Esophagus muscularis mucosa (tissue), 4 donors: ENCODE measurements at places on chromosomes 13 and 19.
A peak's percentile ranks its signal among the peaks of the same experiment; 100 is the strongest.

DNA sequence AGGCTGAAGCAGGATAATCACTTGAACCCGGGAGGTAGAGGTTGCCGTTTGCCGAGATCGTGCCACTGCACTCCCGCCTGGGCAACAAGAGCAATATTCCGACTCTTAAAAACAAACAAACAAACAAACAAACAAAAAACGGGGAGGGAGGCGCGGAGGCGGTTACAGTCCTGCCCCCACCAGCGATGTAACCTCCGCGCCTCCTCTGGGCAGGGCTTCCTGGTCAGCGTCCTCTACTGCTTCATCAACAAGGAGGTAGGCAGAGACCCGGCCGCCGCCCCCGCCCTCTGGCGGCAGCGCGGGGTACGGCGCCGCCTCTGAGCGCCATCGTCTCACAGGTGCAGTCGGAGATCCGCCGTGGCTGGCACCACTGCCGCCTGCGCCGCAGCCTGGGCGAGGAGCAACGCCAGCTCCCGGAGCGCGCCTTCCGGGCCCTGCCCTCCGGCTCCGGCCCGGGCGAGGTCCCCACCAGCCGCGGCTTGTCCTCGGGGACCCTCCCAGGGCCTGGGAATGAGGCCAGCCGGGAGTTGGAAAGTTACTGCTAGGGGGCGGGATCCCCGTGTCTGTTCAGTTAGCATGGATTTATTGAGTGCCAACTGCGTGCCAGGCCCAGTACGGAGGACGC lies 10.2 kb downstream of the SNRPD2 start:
- peak; percentile 96 for DNase-seq
- H3K27ac ChIP-seq: peak overlapping the region; percentile 73
- H3K4me3 ChIP-seq: peak overlapping the region; percentile 62
- peaks cover 31% of the 10 kb centered on the region for H3K27me3 ChIP-seq

- DNase-seq: no peak
- H3K27ac ChIP-seq: no peak overlapping the region
- peaks cover 6% of the 10 kb centered on the region for H3K36me3 ChIP-seq
- H3K4me3 ChIP-seq: no peak overlapping the region
- peaks cover 22% of the 10 kb centered on the region for H3K27me3 ChIP-seq
- peaks cover 11% of the 10 kb centered on the region for H3K4me1 ChIP-seq
These were observed 93.0 kb downstream of the SLC7A1 start for GRCh38 chr13:29502391-29503008.

- peaks cover 43% of the 10 kb centered on the region for H3K4me1 ChIP-seq
- no peaks in the 10 kb centered on the region for H3K27me3 ChIP-seq
- DNase-seq: no peak
- no peak overlapping the region for H3K27ac ChIP-seq
These were observed 1.2 kb downstream of the RFXAP start for GRCh38 chr13:36820222-36820621.

- no peaks in the 10 kb centered on the region for H3K36me3 ChIP-seq
- no peaks in the 10 kb centered on the region for H3K27me3 ChIP-seq
- H3K4me1 ChIP-seq: no peaks in the 10 kb centered on the region
- H3K4me3 ChIP-seq: no peak overlapping the region
These were observed 710.9 kb upstream of the SPRY2 start for GRCh38 chr13:81051873-81052272.

GRCh38 chr13:75372517-75372916 lies 109.5 kb downstream of the TBC1D4 start:
- H3K27ac ChIP-seq: peak overlapping the region; percentile 44
- DNase-seq: no peak
- peaks cover 42% of the 10 kb centered on the region for H3K4me1 ChIP-seq
- H3K4me3 ChIP-seq: no peak overlapping the region
- no peaks in the 10 kb centered on the region for H3K36me3 ChIP-seq
- H3K27me3 ChIP-seq: no peaks in the 10 kb centered on the region

DNA sequence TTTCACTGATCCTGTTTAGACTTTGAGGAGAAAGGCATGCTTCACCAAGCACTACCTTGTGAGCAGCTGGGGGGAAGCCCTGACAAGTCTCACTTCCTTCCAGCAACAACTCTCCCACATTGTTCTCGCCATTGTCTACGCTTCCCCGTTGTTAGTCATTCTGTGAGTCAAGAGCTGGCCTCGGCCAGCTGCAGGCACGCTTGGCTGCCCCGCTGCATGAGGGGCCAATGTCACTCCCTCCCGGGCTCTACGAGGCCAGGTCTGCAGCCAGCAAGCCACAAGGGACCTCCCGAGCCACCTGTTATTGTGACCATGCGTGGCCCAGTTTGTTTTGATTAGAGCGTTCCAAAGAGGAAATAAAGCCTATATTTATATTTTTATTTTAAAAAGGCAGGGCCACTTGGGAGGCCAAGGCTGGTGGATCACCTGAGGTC lies 220.9 kb downstream of the FOXO1 start:
- no peak overlapping the region for H3K4me3 ChIP-seq
- no peak for DNase-seq
- H3K27ac ChIP-seq: no peak overlapping the region
- peaks cover 38% of the 10 kb centered on the region for H3K4me1 ChIP-seq
- no peaks in the 10 kb centered on the region for H3K36me3 ChIP-seq

DNA sequence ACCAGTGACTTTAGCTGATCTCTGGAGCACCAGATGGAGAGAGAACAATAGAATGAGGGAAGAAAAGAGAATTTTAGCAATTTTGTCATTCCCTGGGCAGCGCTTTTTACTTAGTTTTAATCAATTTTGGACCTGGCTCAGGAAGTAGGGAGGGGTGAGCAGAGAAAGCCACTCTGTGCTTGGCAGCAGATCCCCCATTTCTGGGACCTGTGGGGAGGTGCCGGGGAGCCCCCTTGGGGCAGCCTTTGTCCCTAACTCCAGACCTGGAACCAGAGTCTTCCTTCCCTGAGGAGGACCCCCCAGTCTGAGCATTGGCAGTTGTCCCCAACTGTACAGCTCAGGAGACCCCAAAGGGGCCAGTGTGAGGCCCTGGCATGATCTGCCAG lies 10.5 kb downstream of the LYL1 start:
- peaks cover 40% of the 10 kb centered on the region for H3K36me3 ChIP-seq
- H3K27ac ChIP-seq: peak overlapping the region; percentile 85
- no peaks in the 10 kb centered on the region for H3K27me3 ChIP-seq
- DNase-seq: no peak

DNA sequence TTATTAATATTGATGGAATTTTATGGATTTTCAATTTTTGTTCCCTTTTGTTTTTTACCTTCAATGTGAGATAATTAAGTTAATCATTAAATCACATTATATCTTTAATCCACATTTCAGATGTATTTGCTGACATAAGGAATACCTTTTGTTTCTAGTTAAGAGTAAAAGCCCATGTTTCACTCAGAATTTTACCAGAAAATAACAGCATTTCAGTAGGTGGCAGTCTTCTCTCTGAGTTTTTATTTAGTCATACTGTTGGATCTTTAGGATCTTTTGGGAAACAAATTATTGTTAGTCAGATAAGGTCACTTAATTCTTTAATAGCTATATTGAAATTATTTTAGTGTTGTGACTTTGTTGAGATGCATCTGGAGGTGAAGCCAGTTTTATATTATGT lies 67.9 kb downstream of the NDFIP2 start:
- H3K27ac ChIP-seq: no peak overlapping the region
- no peaks in the 10 kb centered on the region for H3K27me3 ChIP-seq
- H3K4me1 ChIP-seq: no peaks in the 10 kb centered on the region
- H3K4me3 ChIP-seq: no peak overlapping the region
- DNase-seq: no peak

- H3K27me3 ChIP-seq: no peaks in the 10 kb centered on the region
- H3K27ac ChIP-seq: no peak overlapping the region
- no peak overlapping the region for H3K4me3 ChIP-seq
- no peaks in the 10 kb centered on the region for H3K36me3 ChIP-seq
- H3K4me1 ChIP-seq: peaks cover 12% of the 10 kb centered on the region
These were observed 329.5 kb downstream of the KCNRG start for GRCh38 chr13:50344717-50345116.

- no peaks in the 10 kb centered on the region for H3K4me1 ChIP-seq
- H3K27ac ChIP-seq: no peak overlapping the region
- no peak overlapping the region for H3K4me3 ChIP-seq
These were observed 46.1 kb upstream of the TUBGCP3 start for GRCh38 chr13:112634102-112634501.

DNA sequence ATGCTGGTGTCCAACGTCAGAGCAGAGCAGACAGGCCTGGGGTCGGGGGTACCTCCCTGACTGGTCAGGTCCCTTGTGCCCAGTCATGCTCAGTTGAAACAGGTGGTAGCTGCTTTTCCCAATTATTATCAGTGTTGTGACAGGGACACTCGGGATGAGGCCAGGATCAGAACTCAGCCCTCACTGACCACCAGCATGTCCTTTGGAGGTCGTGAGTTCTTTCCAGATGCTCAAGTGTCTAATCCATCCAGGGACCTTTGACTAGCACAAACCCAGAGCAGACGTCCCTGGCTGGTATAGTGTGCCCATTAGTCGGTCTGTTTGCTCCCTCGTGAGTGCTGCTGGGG lies 22.4 kb downstream of the MAU2 start:
- DNase-seq: no peak
- no peaks in the 10 kb centered on the region for H3K27me3 ChIP-seq
- H3K36me3 ChIP-seq: peaks cover 99% of the 10 kb centered on the region
- no peaks in the 10 kb centered on the region for H3K4me1 ChIP-seq

- no peaks in the 10 kb centered on the region for H3K27me3 ChIP-seq
- no peak overlapping the region for H3K27ac ChIP-seq
- H3K4me3 ChIP-seq: no peak overlapping the region
- H3K36me3 ChIP-seq: no peaks in the 10 kb centered on the region
These were observed 277.7 kb downstream of the SLC7A1 start for GRCh38 chr13:29317828-29318227.
